Trophoblast cell (in vitro differentiated cells and primary cell): ENCODE measurements at places on chromosomes 5 and 9.
A peak's percentile ranks its signal among the peaks of the same experiment; 100 is the strongest.

GRCh38 chr5:156188016-156188415 is 138.9 kb upstream of the SGCD start:
- H3K36me3 ChIP-seq, result no peaks in the 10 kb centered on the region
- no peak overlapping the region for H3K4me3 ChIP-seq
- no peak overlapping the region for H3K27ac ChIP-seq
- H3K27me3 ChIP-seq, result no peaks in the 10 kb centered on the region
- H3K4me1 ChIP-seq, result no peaks in the 10 kb centered on the region

DNA sequence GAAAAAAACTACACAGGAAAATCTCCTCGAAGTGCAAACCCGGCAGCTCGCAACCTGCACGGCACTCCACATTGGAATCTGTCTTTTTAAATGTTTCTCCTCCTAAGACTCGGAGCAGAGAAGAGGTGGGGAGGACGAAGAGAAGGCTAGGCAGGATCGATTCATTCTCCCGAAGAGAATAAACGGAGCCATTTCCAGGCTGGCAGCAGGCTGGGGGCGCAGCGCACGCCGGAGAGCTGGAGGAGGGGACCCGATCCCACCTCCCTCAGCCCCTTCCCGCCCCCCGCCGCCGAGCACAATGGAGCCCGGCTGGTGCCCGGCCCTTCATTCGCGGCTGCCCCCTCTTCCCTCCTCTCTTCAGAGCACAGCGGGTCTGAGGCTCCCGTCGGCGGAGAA is 628 bp downstream of the HOMER1 start:
- DNase-seq, result no peak
- H3K4me1 ChIP-seq, result peaks cover 4% of the 10 kb centered on the region
- no peaks in the 10 kb centered on the region for H3K27me3 ChIP-seq
- no peaks in the 10 kb centered on the region for H3K36me3 ChIP-seq

- no peaks in the 10 kb centered on the region for H3K4me1 ChIP-seq
- no peak for DNase-seq
- no peaks in the 10 kb centered on the region for H3K27me3 ChIP-seq
- H3K4me3 ChIP-seq, result peak overlapping the region; percentile 46
- H3K36me3 ChIP-seq, result no peaks in the 10 kb centered on the region
Measured at GRCh38 chr9:134179918-134180785, 15.8 kb upstream of the RNU6ATAC start.

- H3K27ac ChIP-seq, result no peak overlapping the region
- no peaks in the 10 kb centered on the region for H3K27me3 ChIP-seq
- no peak for DNase-seq
- no peaks in the 10 kb centered on the region for H3K36me3 ChIP-seq
- H3K4me1 ChIP-seq, result no peaks in the 10 kb centered on the region
Measured at GRCh38 chr9:108854641-108855528, 901 bp downstream of the ACTL7B start.

DNA sequence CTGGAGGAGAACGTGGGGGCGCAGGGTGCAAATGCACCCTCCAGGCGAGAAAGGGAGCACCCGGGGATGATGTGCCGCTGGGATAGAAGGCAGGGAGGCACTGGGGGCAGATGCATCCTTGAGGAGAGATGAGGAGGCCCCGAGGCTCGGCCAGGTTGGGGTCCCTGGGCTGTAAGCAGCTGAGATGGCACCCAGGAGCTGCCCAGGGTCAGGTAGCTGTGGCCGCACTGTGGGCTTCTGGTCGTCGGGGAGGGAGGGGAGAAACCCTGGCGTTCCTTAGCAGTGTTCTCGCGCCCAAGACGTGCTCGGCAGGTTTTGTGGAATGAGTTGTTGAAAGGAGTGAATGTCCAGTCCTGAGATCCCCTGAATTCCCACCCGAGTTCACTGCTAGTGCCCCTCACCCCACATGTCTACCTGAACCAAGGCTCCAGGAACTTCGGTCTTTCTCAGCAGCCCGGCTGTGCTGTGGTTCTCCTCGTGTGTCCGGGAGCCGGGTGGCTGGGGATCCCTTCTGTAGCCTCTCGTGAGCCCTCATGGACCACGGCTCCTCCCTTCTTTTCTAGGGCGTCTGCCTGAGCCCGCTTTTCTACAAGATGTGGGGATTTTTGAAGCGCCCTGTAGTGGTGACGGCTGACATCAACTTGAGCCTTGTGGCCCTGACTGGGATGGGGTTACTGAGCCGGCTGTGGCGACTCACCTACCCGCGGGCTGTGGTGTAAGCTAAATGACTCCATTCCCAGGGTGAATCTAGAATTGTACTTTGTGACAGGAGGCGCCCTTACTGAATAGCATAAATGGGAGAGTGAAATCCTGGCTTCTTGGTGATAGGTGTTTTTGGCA is 1.1 kb downstream of the POMT1 start:
- peak; percentile 16 for DNase-seq
- no peak overlapping the region for H3K27ac ChIP-seq
- H3K4me1 ChIP-seq, result peaks cover 9% of the 10 kb centered on the region
- peaks cover 22% of the 10 kb centered on the region for H3K36me3 ChIP-seq
- no peaks in the 10 kb centered on the region for H3K27me3 ChIP-seq

GRCh38 chr5:174315871-174316270 is 270.4 kb downstream of the NSG2 start:
- no peaks in the 10 kb centered on the region for H3K27me3 ChIP-seq
- H3K36me3 ChIP-seq, result no peaks in the 10 kb centered on the region
- H3K27ac ChIP-seq, result no peak overlapping the region
- H3K4me3 ChIP-seq, result no peak overlapping the region
- DNase-seq, result no peak

- peaks cover 20% of the 10 kb centered on the region for H3K4me1 ChIP-seq
- peak overlapping the region; percentile 85 for H3K27ac ChIP-seq
- DNase-seq, result no peak
- no peaks in the 10 kb centered on the region for H3K27me3 ChIP-seq
- no peak overlapping the region for H3K4me3 ChIP-seq
- H3K36me3 ChIP-seq, result no peaks in the 10 kb centered on the region
Measured at GRCh38 chr5:57863661-57864060, 381.1 kb upstream of the ACTBL2 start.

DNA sequence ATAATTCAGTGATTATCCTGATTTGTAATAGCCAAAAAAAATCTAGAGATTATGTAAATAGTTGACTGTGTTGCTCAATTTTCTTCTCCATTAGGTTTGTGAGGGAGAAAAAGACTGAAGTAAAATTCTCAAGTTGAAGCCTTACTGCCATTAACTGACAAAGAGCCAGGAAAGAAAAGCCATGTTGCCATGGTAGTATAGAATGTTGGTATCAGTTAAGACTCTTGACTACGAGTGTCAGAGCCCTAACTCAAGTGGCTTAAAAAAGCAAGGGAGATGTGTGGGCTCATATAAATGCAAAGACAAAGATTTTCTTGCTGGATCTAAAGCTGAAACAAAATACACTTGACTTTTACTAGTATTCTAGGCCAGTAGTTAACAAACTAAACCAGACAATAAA is 571.7 kb downstream of the KCTD16 start:
- H3K36me3 ChIP-seq, result no peaks in the 10 kb centered on the region
- no peak overlapping the region for H3K27ac ChIP-seq
- H3K4me1 ChIP-seq, result no peaks in the 10 kb centered on the region
- H3K4me3 ChIP-seq, result no peak overlapping the region

GRCh38 chr5:178673801-178674295 is 47.0 kb upstream of the CLK4 start:
- no peaks in the 10 kb centered on the region for H3K36me3 ChIP-seq
- no peaks in the 10 kb centered on the region for H3K27me3 ChIP-seq
- peak overlapping the region; percentile 68 for H3K27ac ChIP-seq
- peaks cover 11% of the 10 kb centered on the region for H3K4me1 ChIP-seq

DNA sequence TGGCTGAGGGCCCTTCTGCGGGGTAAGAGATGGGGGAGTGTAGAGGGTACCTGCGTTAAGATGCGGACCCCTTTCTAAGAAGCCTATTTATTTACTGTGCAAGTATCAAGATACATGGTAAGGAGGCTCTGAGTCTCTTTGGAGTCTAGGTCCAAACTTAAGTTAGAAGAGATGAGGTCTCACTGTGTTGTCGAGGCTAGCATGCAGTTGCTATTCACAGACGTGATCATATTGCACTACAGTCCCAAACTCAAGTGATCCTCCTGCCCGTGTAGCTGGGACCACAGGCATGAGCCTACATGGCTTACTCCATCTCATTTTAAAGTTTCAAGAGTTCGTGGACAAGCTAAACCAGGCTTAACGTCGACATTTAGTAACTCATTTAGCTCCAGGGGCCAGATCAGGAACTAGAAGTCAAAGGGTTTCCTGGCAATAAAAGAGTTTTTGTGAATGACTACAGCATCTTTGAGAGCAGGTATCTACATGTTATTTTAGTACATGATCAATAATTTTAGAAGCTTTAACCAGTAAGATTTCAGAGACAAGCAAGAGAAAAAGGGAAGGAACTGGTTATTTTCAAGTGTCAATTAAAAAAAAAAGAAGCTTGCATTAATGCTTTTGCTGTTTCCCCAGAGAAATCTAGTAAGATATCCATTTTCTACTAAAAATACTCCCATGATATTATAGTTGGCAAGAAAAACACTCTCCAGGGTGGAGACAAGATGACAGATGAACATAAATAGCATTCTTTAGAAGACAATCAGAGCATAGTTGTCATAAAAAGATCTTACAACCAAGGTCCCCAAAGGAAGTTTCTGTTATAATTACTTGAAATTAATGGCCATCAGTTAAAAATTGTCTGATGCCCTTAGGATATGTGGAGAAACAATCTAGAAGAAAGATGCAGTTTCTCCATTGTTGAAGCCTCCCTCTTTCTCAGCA is 141.3 kb downstream of the SCAMP1 start:
- H3K4me3 ChIP-seq, result no peak overlapping the region
- H3K27me3 ChIP-seq, result no peaks in the 10 kb centered on the region
- DNase-seq, result no peak
- H3K36me3 ChIP-seq, result no peaks in the 10 kb centered on the region
- H3K27ac ChIP-seq, result no peak overlapping the region

- no peak overlapping the region for H3K27ac ChIP-seq
- no peak overlapping the region for H3K4me3 ChIP-seq
- no peaks in the 10 kb centered on the region for H3K36me3 ChIP-seq
- H3K27me3 ChIP-seq, result no peaks in the 10 kb centered on the region
Measured at GRCh38 chr5:7811715-7812114, 39.2 kb downstream of the CFAP90 start.

DNA sequence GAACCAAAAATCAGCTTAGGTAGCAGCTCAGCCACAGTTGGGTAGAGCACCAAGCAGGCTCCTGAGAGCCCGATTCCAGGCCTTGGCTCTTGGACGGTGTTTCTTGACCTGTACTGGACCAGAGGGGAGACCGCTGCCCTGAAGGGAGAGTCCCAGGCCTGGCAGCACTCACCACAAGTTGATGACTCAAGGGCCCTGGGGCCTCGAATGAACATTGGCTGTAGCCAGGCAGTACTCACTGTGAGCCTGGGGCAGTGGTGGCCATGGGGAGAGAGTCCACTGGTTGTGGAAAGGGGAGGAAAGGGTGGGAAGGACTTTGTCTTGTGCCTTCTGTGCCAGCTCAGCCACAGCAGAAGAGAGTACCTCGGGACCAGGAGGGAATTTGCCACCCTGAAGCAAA is 166.1 kb downstream of the EDIL3 start:
- DNase-seq, result peak; percentile 40
- H3K27ac ChIP-seq, result no peak overlapping the region
- no peak overlapping the region for H3K4me3 ChIP-seq
- no peaks in the 10 kb centered on the region for H3K4me1 ChIP-seq
- H3K36me3 ChIP-seq, result no peaks in the 10 kb centered on the region

DNA sequence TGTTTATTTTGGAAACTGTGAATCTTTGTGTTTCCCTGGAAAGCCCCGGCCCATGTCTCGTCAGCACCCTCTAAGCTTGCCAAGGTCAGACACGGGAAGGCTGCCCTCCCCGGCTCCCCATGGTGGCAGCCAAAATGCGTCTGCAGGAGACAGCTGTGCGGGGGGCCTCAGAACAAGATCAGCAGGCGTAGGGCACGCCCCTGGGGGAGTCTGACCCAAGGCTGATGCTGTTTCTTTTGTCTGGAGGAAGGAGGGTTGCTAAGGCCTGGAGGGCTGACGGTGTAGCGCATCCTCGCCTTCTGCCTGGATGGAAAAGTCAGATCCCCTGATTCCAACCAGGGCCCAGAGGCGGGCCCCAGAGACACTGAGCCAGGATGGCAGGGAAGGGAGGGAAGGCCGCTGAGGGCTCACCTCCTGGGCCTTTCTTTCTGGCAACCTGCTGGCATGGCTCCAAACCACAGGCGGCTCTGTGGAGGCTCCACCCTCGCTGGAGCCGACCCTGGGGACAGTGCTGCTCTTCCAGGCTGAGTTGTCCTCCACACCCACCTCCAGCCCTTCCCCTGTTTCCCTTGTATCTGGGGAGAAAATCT is 57.2 kb downstream of the OLFM1 start:
- DNase-seq, result no peak
- no peaks in the 10 kb centered on the region for H3K4me1 ChIP-seq
- no peaks in the 10 kb centered on the region for H3K27me3 ChIP-seq
- no peak overlapping the region for H3K4me3 ChIP-seq

- H3K4me1 ChIP-seq, result no peaks in the 10 kb centered on the region
- no peaks in the 10 kb centered on the region for H3K36me3 ChIP-seq
- no peak overlapping the region for H3K27ac ChIP-seq
Measured at GRCh38 chr5:12023614-12024241, 119.5 kb upstream of the CTNND2 start.

DNA sequence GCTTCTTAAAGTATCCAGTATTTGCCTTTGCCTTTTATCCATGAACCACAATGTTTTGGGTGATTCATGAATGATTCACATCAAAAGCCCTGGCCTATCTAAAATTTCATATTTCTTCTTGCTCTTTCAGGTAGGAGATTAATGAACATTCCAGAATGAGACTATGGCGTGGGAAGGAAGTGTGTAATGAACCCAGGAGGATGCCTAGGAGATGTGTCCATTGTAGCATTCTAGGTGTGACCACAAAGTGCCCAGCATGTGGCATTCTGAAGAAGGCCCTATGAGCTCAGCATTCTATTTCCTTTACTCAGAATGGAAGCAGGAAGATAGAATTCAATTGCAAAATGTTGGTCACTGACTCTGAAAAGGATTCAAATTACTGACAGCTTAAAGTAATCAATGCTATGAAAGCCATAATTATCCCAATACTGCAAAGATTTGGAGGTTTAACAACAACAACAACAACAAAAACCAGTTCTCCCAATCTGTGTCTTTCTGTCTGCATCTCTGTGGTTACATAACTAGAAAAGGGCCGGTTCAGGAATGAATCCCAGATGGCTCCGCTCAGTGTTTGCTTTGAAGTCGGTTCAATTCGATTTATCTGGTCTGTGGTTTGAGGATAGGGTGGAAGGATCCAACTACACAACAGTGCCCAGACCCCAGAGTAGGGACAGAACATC is 126.7 kb downstream of the FOXD1 start:
- H3K27me3 ChIP-seq, result no peaks in the 10 kb centered on the region
- H3K4me1 ChIP-seq, result no peaks in the 10 kb centered on the region
- no peaks in the 10 kb centered on the region for H3K36me3 ChIP-seq
- H3K27ac ChIP-seq, result no peak overlapping the region

DNA sequence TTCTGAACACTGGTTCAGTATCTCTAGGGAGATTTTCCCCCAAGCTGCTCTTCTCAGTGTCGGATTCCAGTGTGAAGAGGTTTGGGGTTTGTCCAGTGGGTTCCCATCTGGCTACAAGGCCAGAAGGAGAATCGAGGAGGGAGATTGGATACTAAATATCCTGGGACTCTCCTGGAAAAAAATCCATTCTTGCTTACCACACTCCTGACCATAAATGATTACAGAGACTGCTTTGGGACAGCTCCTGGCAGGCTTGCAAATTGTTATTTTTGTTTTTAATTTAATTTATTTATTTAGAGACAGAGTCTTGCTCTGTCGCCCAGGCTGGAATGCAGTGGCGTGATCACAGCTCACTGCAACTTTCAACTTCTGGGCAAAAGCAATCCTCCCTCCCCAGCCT is 4.7 kb upstream of the SUSD1 start:
- peaks cover 13% of the 10 kb centered on the region for H3K4me1 ChIP-seq
- no peaks in the 10 kb centered on the region for H3K27me3 ChIP-seq
- H3K36me3 ChIP-seq, result no peaks in the 10 kb centered on the region
- H3K4me3 ChIP-seq, result no peak overlapping the region
- H3K27ac ChIP-seq, result no peak overlapping the region
